Right renal pelvis (tissue), 4 donors: ENCODE measurements at places on chromosomes 7 and 10.
A peak's percentile ranks its signal among the peaks of the same experiment; 100 is the strongest.

DNA sequence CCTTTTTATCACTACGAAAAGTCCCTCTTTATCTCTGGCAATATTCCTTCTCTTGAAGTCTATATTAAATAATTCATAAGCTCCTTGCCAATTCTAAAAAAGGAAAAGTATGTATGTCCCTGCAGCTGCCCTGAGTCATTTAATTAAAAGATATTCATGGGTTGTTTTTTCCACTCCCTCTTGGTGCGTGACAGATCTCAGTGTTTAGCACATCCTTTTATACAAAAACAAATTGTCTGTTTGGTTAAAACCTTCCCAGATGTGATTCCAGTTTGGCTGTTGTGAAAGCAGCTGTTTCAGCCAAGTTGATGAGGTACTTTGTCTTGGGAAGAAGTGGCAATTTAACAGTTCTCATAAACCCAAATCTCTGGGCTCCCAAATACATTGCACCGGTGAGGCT lies 33.8 kb upstream of the PRLHR start:
- no peak for DNase-seq

GRCh38 chr10:122138831-122139625 lies 132.1 kb upstream of the BTBD16 start:
- no peak for DNase-seq

GRCh38 chr7:155003092-155003375 lies at the start of gene PAXIP1:
Gene PAXIP1 (minus strand): TSS chr7:155003124. CDS start chr7:155002929, 195 bp downstream.
- DNase-seq = no peak

DNA sequence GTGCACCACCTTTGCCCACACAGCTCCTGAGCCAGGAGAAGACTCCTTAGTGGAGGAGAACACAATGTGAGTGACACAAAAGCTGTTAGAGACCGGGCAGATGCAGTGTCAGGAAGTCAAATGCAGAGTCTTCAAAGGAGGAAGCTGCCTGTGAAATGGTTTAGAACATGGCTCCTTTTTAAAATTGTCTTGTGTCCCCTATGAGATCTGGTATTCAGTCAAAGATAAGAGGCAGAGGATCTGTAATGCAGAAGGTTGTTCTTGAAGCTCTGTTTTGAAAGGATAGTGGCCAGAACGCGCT lies 133.0 kb downstream of the VIPR2 start:
- no peak for DNase-seq

DNA sequence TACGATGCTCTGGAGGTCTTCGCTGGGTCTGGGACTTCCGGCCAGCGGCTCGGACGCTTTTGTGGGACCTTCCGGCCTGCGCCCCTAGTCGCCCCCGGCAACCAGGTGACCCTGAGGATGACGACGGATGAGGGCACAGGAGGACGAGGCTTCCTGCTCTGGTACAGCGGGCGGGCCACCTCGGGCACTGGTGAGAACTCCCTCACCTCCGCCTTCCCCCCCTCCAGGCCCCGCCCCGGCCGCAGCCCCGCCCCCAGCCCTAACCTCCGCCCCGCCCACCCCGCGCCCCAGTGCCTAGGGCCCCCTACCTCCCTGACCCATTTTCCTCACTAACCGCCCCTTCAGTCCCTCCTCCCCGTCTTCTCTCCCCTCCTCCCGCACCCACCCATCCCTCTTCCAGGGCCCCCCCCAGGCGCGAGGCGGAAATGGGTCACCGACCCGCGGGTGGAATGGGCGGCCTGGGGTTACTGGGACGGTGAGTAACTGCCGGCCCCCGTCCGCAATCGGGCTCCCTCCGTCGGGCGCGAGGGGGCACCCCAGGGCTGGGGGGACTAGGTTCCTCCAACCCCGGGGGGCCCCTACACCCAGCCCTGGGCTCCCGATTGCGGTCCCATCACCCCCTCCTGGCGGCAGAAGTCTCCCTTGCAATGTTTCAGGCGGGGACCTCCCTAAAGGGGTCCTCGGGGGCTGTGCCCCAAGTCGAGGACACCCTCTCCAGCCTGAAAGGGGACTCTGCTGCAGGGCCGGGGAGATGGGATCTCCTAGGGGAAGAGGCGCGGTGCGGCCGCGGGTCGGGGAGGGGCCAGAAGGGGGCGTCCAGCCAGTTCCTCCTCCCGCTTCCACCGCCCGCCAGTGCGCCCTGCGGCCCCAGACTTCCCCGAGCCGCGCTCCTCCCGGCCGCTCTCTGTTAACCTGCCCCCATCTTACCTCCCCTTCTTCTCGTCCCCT lies 2.1 kb downstream of the PCOLCE start:
- no peak for DNase-seq

GRCh38 chr7:2069472-2069860 lies 163.3 kb downstream of the MAD1L1 start:
- no peak for DNase-seq

DNA sequence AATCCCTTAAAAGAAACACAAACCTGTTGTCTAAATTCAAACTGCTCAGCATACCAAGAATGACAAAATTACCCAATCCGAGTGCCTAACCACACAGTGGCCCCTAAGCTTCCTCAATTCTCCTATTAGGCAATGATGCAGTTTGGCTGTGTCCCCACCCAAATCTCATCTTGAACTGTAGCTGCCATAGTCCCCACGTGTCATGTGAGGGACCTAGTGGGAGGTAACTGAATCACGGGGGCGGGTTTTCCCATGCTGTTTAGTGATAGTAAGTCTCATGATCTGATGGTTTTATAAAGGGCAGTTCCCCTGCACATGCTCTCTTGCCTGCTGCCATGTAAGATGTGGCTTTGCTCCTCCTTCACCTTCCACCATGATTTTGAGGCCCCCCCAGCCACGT lies 21.9 kb downstream of the PSAP start:
- no peak for DNase-seq

GRCh38 chr10:23051855-23052331 lies 43.5 kb upstream of the MSRB2 start:
- no peak for DNase-seq

DNA sequence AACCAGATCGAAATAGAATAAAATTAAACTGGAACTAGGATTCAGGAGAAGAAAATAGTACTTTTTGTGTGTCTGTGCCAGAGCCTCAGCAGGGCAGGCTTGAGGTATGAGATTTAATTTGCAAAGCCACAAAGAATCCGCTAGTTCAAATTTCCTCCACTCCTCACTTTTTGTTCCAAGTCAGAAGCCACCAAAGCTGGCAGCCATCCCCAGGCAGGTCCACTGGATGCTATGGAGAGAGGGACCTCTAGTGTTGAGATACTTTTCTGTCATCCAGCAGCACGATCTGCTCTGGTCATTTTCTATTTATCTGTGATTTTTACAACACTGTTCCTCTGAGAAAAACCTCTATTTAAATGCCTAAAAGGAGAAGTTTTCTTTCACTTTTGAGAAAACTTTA lies 147.9 kb upstream of the FRMD4A start:
- DNase-seq = peak; percentile 60

DNA sequence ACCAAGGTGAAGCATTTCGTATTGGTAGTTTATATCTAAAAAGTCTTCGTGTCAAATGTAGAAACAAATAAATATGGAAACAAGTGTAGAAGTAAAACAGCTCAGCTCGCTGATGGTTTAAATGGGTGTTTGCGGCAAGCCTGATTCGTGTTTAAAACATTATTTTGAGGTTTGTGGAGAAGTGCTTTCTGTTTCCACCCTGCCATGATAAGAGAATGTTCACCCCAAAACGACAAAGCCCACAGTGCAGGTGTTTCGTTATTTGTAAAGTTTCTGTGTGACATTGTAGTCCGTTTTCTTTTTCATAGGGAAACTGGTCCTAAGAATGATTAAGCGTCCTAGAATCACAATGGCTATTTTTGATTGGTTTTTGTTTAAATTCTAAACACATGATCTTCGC lies 316.2 kb upstream of the SHH start:
- no peak for DNase-seq

DNA sequence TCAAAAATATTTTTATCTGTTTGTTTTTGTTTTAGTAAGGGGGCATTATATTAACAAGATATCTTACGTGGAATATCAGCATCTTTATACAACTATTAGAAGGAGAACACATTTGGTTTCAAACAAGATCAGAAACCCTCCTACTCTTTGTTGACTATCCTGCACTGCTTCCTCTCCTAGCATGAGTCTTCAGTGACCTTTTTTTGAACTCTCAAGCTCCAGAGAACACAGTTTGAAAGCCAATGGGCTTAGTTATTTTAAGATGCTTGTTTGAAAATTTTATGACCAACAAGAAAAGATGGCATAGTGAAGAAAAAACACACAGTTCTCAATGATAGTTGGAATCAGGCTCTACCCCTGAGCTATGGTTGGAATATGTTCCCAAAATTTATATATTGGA lies 37.2 kb upstream of the RTKN2 start:
- DNase-seq = no peak

DNA sequence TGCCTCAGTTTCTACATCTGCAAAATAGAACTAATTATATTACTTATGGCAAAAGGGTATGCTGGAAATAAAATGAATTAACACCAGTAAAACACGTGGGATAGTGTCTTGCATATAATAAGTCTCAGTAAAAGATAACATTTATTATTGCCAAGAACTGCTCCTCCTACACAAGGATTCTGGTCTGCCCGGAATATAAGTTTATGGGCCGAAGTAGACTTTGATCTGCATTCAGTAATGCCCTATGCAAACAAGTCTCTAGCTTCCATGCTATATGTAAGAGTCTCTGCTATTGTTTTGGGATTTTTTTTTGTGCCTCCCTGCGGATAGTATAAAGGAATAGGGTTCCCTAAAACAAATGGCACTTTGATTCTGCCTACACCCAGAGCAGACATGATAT lies 125.6 kb upstream of the SLC26A5 start:
- DNase-seq = no peak

GRCh38 chr7:131722371-131722770 lies 165.9 kb upstream of the PODXL start:
- no peak for DNase-seq

DNA sequence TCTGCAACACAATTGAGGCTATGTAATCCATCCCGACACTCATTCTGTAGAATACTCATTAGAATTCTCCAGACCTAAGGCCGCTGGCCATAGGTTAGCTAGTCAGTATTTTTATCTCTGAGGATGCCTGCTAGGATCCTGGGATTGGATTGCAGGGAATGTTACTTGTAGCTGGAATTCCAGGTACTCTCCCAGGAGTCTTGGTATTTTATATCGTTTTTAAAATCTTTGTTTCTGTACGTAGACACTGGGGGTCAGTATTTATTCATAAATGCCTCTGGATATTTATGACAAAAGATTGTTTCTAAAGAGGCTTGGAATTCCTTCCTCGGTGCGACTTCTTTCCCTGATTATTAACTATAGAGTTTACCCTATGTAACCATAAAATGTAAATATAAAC lies 40.1 kb downstream of the BPGM start:
- DNase-seq = no peak
